Epithelial cell of esophagus (primary cell): ENCODE measurements at places on chromosomes 7 and 10.
A peak's percentile ranks its signal among the peaks of the same experiment; 100 is the strongest.

DNA sequence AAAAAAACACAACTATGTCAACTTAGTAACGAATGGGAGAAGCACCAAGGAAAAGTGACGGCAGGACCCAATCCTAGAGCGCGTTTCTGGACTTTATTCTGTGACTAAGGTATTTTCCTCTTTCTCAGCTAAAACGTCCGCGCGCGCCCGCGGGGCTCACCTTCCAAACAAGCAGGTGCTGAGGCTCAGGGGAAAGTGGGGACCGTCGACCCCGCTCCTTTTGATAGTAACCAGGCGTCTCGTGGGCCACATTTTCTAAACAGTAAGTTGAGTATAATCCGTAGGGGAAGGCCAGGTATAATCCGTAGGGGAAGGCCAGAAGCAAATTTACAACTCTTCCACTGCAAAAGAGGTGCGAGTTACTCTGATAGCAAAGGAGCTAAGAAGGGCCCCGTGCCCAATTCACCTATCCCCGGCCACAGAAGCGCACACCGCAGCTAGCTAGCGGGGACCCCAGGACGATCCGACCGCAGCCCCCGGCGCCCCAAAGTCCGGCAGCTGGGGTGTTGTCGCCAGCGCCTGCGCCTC lies 743 bp downstream of the MKI67 start:
- peak; percentile 40 for DNase-seq

GRCh38 chr10:104479906-104480593 lies 126.4 kb downstream of the CFAP58 start:
- no peak for DNase-seq

DNA sequence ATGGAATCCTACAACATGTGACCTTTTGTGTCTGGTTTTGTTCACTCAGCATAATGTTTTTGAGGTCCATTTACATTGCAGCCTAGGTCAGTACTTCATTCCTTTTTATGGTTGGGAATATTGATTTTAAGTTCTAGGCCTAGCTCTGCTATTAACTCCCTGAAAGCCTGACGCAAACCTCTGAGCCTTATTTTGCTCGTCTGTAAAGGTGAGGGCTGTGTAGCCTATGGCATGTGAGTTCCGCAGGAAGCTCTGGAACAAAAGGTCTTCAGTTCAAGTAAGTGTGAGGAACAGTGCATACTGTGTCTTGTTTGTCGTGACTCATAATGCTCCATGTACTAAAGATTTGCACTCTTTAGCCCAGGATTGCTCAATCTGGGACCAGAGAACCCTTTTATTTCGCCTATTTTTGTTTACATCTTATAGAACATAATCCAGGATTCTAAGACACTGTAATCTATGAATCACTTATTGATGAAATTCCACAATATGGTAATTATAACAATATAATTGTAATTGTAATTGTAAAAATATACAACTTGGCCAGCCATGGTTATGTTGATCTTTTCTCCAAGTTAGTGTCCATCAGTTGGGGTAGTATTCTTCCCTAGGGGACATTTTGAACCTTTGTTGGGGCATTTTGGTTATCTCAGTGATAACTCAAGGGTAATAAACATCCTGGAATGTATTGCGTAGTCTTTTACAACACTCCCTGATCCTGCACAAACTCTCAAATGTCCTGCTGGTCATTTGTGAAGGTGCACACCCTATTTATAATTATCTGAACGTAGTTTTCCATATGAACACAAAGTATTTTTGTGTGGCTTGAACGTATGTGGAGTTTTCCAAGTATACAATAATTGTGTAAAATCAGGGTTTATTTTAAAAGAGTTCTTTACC lies 184.7 kb downstream of the VTI1A start:
- DNase-seq, result peak; percentile 74

DNA sequence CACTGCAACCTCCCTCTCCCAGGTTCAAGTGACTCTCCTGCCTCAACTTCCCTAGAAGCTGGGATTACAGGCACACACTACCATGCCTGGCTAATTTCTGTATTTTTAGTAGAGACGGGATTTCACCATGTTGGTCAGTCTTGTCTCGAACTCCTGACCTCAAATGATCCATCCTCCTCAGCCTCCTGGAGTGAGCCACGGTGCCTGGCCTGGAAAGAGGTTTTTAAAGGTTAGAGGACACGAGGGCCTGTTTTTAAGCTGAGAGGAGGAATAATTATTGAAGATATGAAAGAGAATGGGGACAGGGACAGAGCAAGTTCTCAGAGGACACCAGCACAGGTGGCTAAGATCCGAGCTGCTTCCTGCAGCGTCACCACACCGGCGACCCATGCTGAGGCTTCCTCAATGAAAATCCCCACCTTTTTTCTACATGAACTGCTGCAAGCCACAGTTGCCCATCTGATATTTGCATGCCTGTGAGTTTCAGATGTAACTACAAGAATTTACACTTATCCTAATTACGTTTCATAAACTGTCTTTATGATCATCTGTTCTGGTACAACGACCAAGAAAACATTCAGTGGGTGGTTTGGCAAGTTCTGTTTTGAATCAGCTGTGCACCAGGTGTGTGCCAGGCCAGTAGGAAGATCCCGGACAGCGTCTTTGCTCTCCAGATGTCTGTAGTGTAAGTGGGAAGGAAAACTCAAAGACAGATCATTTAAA lies 76.0 kb downstream of the HIP1 start:
- no peak for DNase-seq

DNA sequence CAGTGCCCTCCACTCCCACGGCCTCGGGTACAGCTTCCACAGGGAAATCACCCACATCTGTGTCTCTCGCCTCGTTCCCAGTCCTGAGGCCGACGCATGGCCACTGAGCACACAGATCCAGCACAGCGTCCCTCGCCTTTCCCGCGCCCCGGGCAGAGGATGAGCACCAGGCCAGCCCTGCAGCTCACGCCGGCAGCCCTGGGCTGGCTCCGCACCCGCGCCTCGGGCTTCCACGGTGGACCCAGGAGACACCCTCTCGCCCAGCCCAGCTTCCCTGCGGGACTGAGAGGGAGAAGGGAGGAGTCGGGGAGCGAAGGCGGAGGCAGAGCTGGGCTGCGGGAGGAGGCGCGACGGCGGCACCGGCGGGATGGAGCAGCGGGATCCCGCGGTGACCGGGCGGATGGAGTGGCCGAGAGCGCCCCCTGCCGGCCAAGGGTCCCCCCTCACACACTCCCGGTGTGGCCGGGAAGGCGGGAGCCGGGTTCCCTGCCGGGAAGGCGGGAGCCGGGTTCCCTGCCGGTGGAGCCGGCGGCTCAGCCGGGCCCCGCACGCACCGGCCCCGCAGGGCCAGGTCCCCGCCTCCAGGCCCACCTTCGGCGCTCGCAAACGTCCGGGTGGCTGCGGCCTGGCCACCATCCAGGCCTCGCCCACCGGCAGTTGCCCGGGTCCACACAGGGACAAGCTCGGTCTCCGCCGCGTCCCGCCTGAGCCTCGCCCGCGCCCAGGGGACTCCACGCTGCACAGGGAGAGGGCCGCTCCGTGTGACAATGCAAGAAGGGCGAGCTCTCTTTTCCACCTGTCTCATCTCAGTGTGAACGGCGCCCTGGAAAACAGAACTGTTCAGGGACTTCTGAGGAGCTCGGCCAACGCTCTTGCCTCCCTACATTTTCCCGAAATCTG lies 110.3 kb upstream of the LANCL2 start:
- DNase-seq, result peak; percentile 74

DNA sequence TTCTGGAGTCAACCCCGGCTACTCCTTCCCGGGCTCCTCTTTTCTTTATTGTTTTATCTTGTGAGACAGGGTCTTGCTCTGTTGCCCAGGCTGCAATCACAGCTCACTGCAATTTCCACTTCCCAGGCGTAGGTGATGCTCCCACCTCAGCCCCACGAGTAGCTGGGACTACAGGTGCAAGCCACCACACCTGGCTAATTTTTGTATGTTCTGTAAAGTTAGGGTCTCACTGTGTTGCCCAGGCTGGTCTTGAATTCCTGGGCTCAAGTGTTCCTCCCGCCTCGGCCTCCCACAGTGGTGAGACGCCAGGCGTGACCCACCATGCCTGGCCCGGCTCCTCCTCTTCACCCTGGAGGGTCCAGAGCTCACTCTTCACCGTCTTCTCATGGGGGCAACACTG lies 15.3 kb upstream of the PDGFA start:
- no peak for DNase-seq

- peak; percentile 68 for DNase-seq
These were observed 1.2 kb downstream of the AGAP3 start for GRCh38 chr7:151087245-151088018.

DNA sequence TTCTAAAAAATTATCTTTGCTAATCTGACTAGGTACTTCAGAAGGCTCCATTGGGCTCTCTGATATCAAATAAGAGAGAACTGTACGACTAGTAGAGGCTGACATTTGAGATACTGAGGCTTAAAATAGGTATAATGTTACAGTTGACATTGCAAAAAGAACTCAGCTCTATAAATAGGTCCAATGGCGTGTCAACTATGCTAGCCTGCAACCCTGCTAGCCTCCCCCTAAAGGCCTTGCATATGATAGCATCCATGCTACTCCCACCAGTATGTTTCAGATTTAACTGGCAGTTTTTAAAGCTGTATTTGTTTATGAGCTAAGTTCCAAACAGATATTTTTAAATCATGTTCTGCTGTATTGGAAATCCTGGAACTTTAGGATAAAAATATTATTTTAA lies at the start of gene PPP1R3A:
TSS of gene PPP1R3A (minus strand) at position 64 of the 400 bp plus-strand sequence. CDS start at position 51, 13 bp downstream.
- no peak for DNase-seq

DNA sequence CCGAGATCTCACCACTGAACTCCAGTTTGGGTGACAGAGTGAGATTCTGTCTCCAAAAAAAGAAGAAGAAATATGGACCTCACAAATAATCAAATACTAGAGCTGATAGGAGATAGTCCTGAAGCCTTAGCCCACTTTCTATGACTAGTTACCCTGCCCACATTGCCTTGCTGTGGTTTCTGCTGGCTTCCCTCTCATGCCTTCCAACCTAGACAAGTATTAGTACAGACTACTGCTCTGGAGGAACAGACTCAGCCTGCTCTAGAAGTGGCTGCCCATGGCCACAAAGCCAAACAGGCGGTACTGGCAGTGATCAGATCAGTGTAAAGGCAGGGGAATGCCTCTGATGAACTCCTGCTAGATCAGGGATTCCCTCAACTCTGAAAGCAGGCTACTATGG lies 89.7 kb upstream of the PRKAR2B start:
- DNase-seq, result no peak

DNA sequence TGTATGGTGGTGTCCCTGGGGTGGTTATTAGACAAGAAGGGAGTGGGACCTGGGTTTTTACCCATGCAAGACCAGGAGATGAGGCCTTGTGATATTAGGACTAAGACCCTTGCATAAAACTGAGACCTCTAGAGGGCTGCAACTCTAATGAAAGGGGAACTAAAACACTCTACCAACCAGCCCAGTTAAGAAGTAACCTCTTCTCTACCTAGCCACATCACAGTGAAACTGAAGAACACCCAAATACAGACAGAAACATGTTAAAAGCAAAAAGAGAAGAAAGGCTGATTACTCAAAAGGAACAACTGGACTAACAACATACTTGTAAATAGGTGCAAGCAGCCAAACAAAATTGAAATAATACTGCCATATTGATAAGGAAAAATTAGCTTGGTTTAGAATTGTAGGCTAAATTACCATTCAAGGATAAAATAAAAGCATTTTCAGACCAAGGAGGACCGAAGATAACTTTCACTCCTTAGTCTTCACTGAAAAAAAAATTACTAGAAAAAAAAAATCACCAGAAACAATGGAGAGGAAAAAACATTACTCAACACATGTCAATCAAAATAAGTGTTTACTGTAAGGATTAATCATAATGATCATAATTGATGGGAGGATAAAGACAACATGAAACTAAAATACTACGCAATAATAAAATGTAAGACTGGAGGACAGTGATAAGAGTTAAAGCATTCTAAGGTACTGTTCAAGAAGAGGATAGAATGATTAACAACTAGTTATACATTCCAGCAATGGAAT lies 27.6 kb downstream of the ERLIN1 start:
- DNase-seq, result peak; percentile 30
